WTC11 (cell line): ENCODE measurements at places on chromosomes 4 and X. TPM values are rescaled to one million over a fixed set of nuclear protein-coding genes. Genes with fewer than 3 reads are reported as not detected.
A peak's percentile ranks its signal among the peaks of the same experiment; 100 is the strongest.

The SERTM2 gene
- 0.18 to 0.41 TPM (median 0.37 TPM) in 3 replicates for total RNA-seq

The PCYT1B gene
- 20.7 to 27.2 TPM (median 26.4 TPM) in 3 replicates for total RNA-seq

The MAGEE2 gene
- total RNA-seq = 0.15 to 0.18 TPM in 2 of 3 replicates, not detected in the other

The GJB1 gene
- total RNA-seq = 0.14 to 0.21 TPM (median 0.17 TPM) in 3 replicates

The NXF2B gene
- total RNA-seq = 0.11 to 0.31 TPM (median 0.18 TPM) in 3 replicates

The HTN1 gene
- not detected in 3 replicates for total RNA-seq

The KCNE5 gene
- 2.2 to 3.4 TPM (median 2.7 TPM) in 3 replicates for total RNA-seq

The FAM9C gene
- total RNA-seq = 0.07 to 0.28 TPM in 2 of 3 replicates, not detected in the other

The MMRN1 gene
- total RNA-seq = 0.05 to 0.07 TPM in 2 of 3 replicates, not detected in the other

The AKAP4 gene
- not detected in 3 replicates for total RNA-seq

The MAGEA10 gene
- not detected in 3 replicates for total RNA-seq

The PRRG3 gene
- 5.1 to 9.8 TPM (median 7.1 TPM) in 3 replicates for total RNA-seq

- H3K27me3 ChIP-seq = no peaks in the 10 kb centered on the region
- no peaks in the 10 kb centered on the region for H3K36me3 ChIP-seq
- DNase-seq = no peak
- no peak overlapping the region for H3K4me3 ChIP-seq
- H3K27ac ChIP-seq = no peak overlapping the region
These were observed 83.3 kb downstream of the SLC7A11 start for GRCh38 chr4:138158746-138159297.

GRCh38 chr4:118843237-118843636 lies 7.3 kb upstream of the SEC24D start:
- H3K27me3 ChIP-seq = no peaks in the 10 kb centered on the region
- peaks cover 42% of the 10 kb centered on the region for H3K4me1 ChIP-seq
- no peaks in the 10 kb centered on the region for H3K36me3 ChIP-seq

GRCh38 chr4:145019346-145019745 lies 78.7 kb downstream of the ANAPC10 start:
- peaks cover 34% of the 10 kb centered on the region for H3K4me1 ChIP-seq
- H3K4me3 ChIP-seq = no peak overlapping the region
- no peaks in the 10 kb centered on the region for H3K27me3 ChIP-seq
- peaks cover 25% of the 10 kb centered on the region for H3K36me3 ChIP-seq

GRCh38 chrX:119647552-119648420 lies 41.6 kb upstream of the NKRF start:
- no peaks in the 10 kb centered on the region for H3K4me1 ChIP-seq
- H3K27me3 ChIP-seq = no peaks in the 10 kb centered on the region
- H3K4me3 ChIP-seq = no peak overlapping the region
- DNase-seq = no peak
- H3K36me3 ChIP-seq = peaks cover 15% of the 10 kb centered on the region

- 0 out of 2 replicates have a peak, but pooled peaks cover 3% of the 10 kb centered on the region for H3K4me1 ChIP-seq
- no peak overlapping the region for H3K27ac ChIP-seq
- DNase-seq = no peak
- H3K36me3 ChIP-seq = peaks cover 22% of the 10 kb centered on the region
- H3K27me3 ChIP-seq = peaks cover 9% of the 10 kb centered on the region; the same call in 1 of the 2 replicates
These were observed 33.4 kb downstream of the FRG1 start for GRCh38 chr4:189974056-189974455.

DNA sequence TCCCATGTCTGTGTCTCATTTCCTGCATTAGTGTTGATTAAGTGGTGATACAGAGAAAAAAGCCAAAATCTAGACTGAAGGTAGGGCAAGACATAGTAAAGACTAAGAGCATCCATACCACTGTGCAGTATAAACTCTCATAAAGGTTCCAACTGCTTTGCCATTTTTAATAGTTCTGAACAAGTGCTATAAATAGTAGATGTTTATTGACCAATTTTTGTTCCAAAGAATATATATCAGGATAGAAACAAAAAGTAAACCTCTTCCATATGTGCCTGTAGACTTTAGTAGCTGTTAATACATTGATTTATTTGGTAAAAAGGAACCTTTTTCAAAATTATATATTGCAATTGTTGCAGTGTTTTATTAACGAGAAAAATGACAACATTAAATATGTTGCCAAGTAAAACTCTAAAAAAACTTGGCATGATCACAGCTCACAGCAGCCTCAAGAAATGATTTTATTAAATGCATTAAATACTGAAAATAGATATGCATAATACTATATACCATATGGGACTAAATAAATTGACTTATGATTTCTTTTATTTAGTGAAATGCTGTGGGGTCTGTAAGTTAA lies 22.3 kb upstream of the AASDH start:
- peak overlapping the region; percentile 48; the same call in 1 of the 2 replicates for H3K27ac ChIP-seq
- no peak for DNase-seq
- no peak overlapping the region for H3K4me3 ChIP-seq
- H3K4me1 ChIP-seq = peaks cover 54% of the 10 kb centered on the region

DNA sequence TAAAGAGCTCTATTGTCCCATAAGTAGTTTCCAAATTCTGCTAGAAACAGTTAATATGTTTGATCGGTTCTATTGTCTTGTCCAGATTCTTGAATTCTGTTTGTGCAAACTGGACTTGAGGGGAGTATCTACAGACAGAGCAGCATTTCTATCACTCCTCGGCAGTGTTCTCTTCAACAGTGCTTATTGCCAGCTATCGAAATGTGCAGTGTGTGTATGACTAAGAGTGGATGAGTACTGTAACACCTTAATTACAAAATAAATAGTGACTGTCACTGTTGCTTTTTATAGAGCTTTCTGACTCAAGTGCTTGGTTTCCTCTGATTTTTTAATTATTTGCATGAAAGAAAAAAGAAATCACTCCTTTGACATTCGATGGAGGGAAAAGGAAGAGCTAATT lies 274.6 kb downstream of the RPA4 start:
- no peak for DNase-seq
- peak overlapping the region; percentile 72 for H3K27ac ChIP-seq
- peaks cover 24% of the 10 kb centered on the region for H3K4me1 ChIP-seq
- no peaks in the 10 kb centered on the region for H3K27me3 ChIP-seq

DNA sequence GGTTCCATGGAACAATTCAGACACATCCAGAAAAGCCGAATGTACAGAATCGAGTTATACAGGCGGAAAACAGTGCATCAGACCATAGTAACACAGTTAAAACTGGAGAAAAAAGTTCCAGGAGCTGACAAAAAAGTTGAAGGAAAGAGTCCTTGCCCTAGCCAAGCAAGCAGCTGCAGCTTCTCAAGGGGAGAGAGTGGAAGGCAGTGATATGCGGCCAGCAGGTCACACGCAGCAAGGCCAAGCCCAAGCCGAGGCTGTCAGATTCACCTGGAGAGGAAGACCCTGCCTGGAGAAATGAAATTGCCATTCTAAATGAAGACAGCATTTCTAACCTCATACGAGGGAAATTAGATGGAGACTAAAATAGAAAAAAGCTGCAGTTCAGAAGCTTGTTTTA lies 55.8 kb downstream of the RGS12 start:
- peaks cover 17% of the 10 kb centered on the region for H3K4me1 ChIP-seq
- no peaks in the 10 kb centered on the region for H3K36me3 ChIP-seq
- H3K4me3 ChIP-seq = no peak overlapping the region
- DNase-seq = no peak

GRCh38 chrX:48824066-48824465 lies 2.2 kb upstream of the ERAS start:
- DNase-seq = no peak
- no peak overlapping the region for H3K4me3 ChIP-seq
- peaks cover 9% of the 10 kb centered on the region for H3K36me3 ChIP-seq
- H3K4me1 ChIP-seq = peaks cover 11% of the 10 kb centered on the region

DNA sequence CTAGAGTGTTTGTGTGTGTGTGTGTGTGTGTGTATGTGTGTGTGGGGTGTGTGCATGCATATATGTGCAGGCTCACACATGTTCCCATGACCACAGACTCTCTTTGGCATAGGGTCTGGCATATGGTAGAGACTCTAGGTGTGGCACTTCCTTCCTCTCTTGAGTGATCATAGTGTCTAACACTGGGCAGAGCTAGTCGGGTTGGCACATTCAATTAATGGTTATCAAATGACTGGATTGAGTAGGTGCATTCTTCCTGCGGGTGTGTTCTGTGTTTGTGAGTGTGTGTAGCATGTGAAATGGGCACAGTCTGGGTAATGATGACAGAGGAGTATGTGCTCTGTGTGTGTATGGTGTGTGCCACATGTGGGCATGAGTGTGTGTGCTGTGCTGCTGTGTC lies 106.5 kb downstream of the EFNB1 start:
- H3K27ac ChIP-seq = no peak overlapping the region
- H3K4me3 ChIP-seq = no peak overlapping the region
- peaks cover 8% of the 10 kb centered on the region for H3K4me1 ChIP-seq

DNA sequence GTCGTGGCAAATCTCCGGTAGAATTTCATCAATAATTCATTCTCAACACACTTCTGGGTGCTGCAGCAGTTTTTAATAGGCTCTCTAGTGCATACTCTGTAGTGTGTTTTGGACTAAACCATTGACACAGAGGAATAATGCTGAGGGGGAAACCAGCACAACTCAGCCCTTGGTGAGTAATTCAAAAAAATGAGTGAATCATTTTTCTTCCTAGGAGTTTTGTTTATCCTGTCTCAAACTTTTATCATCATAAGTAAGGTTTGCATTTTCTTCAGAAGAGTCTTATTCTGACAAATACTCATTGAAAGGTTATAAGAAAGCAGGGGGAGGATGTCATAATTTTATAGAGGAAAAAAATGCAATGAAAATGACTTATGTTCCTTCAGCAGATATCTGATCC lies 2542.7 kb downstream of the PCDH7 start:
- DNase-seq = no peak
- H3K27me3 ChIP-seq = no peaks in the 10 kb centered on the region
- H3K4me3 ChIP-seq = no peak overlapping the region
- H3K36me3 ChIP-seq = no peaks in the 10 kb centered on the region
